DMS79 treated with DMSO at 0.1 percent for 48 hours (cell line): ENCODE measurements at places on chromosomes 5 and 9.

GRCh38 chr5:154863291-154864080 lies 5.1 kb downstream of the CNOT8 start:
- no peak for DNase-seq

DNA sequence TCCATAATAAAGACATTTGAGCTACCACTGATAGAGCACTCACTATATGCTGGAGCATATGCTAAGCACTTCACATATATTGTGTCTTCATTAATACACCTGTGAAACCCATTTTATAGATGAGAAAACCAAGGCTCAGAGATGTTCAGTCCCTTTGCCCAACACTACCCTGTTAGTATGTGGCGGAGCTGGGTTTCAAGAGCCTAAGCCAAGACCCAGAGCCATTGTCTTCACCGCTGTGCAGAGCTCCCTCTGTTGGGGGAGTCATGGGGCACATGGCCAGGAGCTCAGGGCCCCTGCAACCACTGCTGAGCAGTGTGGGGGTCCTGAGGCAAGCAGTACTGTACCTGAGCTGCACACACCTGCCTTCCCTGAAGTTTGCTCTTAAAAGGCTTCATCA lies 37.3 kb upstream of the SLC25A51 start:
- DNase-seq, result no peak

DNA sequence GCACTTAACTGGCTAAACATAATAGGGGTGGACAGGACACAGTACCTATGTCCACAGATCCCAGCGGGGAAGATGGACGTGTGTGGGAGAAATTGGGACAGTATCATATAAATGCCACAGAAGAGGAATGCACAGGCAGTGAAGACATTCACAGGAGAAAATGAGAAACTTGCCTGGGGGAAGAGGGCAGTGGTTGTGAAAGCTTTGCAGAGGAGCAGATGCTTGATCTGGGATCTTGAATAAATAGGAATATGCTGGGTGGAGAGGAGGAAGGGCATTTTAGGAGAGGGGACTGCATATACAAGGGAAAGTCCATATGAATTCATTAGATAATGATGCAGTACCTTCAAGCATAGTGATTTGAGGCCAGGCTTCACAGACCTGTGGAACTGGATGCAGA lies 13.6 kb downstream of the TMEM268 start:
- no peak for DNase-seq

DNA sequence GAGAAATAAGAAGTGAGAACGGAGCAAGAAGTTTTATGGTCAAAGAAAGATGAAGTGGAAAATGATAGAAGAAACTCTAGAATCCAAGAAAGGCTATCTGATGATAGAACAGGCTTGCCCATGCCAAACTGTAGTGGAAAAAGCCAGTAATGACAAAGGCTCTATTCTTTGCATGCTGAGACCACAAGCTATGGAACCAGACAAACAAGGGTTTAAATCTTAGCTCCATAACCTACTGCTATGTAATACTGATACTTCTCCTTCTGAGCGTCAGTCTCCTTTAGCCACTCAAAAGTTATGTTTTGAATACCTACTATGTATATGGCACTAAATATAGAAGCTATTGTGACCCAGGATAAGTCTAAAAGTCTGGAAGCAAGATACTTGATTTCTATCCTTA lies 51.2 kb upstream of the TRIM32 start:
- no peak for DNase-seq

- no peak for DNase-seq
Measured at GRCh38 chr5:103425686-103426454, 136.7 kb downstream of the NUDT12 start.

DNA sequence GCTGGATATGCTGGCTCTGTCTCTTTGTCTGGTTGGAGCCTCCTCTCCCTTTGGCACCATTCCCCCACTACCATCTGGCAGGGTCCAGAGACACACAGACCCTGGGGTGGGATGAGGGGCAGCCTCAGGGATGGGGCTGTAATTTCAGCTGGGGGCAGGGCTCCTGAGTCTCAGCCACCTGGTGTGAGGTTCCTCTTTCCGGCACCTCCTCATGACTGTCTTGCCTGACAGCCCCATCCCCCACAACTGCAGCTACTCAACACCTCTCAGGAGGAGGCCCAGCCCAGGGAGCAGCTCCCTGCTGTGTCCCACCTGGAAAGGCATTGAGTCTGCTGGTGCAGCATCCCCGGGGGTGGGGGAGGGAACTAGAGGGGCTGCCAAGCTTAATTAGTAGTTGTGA lies 11.7 kb upstream of the RPS14 start:
- no peak for DNase-seq
